ENCODE measurements at places on chromosomes 1 and 21.

- DNase-seq: no peak
Observed at GRCh38 chr1:81358151-81358550, 442.6 kb upstream of the ADGRL2 start.

- DNase-seq: no peak
Observed at GRCh38 chr1:43302721-43303470, 2.1 kb downstream of the TIE1 start.

DNA sequence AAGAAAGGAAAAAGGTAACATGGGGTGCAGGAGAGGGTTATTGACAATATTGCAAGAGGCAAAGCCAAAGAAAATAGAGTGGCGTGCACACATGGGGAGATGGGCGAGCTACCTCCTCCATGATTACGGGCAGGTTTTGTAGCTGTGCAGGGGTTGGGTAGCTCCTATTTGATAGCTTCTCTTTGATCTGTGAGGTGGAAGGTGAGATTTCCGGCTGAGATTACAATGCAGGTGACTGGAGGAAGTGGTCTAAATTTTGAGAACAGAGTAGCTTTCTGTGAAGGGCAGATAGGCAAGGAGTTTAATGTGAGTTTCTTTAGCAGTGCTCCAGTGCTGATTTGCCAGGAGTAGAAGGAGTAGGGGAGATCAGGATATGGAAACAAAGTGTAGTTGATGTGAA lies 263.4 kb downstream of the PLA2G4A start:
- no peak for DNase-seq

DNA sequence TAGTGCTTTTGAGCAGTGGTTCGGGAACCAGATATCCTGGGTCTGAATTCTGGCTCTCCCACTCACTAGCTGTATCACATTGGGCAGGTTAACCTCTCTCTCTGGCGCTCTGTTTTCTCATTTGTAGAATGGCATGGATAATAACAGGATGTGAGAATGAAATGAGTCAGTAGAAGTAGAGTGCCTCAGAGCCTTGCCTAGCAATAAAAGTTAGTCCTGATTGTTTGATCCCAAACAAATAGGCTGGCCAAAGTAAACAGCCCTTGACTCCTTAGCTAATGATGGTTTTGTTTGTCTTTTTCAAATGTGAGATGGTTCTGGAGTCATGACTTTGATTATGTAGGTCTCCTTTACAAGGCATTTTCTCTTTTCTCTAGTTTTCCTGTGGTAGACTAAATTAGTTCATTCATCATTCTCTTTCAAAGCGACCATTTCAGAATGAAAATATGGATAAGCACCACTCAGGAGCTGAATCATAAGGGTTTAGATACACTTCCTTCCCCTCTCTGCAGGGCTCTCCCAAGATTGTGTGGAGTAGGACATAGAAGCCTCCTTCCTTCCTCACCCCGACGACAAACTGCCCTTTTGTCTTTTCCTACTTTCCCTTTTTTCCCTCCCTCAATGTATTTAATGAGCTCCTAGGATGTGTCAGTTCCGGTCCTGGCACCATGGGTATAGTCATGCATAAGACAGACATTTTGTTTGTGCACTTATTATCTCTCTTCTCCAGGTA lies 23.1 kb downstream of the KIAA0040 start:
- DNase-seq: no peak

DNA sequence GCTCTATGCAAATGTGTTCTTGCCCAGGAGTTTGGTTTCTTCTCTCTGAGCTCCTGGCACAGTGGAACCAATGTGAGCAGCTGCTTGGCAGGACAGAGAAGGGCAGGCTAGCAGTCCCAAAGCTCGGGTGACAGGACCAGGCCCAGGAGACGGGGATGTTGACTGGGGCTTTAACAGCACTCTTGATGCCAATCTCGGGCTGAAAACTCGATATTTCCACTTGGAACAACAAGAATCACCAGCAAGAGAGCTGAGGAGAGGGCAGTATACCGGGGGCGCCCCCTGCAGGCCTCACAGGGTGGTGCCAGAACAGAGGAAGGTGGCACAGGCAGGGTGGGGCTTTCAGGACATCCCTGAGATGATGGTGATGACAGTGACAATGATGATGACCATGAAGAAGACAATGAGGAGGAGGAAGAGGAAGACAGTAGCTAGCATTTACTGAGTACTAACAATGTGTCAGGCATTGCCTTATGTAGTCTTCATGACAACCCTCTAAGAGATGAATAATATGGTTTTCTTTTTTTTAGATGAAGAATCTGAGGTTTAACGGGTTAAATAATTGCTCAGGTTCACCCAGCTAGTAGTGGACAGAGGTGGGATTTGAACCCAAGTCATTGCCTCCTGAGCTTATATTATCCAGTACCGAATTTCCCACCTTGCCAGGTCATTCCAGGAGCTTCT lies 2.7 kb upstream of the KCNJ9 start:
- DNase-seq: no peak

GRCh38 chr1:192826791-192827546 lies 18.1 kb downstream of the RGS2 start:
- DNase-seq: no peak

DNA sequence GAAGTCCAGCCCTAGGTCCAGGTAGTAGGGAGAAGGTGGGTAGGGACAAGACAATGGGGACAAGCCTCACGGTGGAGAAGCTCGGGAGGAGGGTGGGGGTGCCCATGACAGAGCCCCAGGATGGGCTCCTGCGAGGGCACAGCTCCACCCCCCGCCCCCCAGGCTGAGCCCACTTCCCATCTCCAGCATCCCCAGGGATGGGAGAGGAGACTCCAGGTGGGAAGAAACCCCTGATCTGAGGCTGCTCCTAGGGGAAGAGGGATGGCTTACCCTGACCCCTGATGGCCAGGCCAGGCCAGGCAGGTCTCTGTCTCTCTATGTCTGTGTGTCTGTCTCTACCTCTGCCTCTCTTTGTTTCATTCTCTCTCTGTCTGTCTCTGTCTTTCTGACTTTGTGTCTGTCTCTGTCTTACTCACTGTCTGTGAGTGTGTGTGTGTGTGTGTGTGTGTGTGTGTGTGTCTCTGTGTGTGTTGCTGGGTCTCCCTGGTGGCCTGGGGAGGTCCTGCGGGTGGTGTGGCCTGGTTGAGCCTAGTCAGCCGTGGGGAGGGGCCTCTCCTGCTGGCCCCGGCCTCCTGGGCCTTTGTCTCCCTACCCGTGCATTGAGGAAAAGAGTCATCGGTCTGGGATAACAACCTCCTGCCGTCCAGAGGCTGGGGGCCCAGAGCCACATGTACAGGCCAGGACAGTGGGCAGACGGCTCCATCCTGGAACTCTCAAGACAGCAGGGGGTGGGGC lies 45.7 kb downstream of the WNT9A start:
- no peak for DNase-seq

GRCh38 chr1:26791626-26792025 lies 3.9 kb downstream of the PIGV start:
- DNase-seq: no peak

DNA sequence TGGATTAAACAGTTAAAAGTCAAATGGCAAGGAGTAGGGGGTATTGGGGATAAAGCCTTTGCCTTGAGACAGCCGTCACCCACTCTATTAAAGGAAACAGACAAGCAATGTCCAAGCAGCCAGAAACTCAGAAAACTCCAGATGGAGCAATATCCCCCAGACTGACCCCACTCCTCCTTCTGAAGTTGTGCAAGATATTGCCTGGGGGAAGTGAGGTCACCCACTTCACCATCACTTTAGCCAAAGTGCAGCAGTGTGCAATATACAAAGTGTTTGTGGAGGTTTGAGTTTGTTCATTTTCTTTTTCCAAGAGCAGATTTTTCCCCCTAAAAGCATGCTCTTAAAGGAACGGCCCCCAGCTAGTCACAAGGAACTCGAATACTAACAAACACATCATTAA lies 125.1 kb downstream of the ETS2 start:
- DNase-seq: no peak

Data from activated CD8-positive, alpha-beta memory T cell treated with anti-CD3 and anti-CD28 coated beads for 1 hour (primary cell).